ENCODE measurements at places on chromosomes 5 and 9.

DNA sequence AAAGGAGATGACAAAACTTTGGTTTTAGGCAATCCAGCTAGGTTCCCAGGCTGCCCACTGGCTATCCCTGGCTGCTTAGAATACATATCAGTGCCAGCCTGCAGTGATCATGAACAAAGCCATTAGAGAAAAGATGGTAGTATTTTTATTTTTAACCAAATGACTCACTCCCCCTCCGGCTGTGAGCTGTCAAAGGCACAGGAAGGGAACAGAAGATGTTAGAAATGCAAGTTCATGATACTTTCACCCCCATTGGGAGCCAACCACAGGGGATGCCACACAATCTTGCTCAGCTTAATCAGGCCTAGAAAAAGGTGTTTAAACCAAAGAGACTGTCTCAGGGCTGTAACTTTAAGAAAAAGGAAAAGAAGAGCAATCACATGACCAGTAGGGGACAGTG is 70.3 kb upstream of the ASTN2 start:
- DNase-seq = no peak

- DNase-seq = no peak
These were observed 36.5 kb upstream of the GLDC start for GRCh38 chr9:6681957-6682501.

- DNase-seq = no peak
These were observed 179.7 kb upstream of the DAB2 start for GRCh38 chr5:39604491-39604890.

DNA sequence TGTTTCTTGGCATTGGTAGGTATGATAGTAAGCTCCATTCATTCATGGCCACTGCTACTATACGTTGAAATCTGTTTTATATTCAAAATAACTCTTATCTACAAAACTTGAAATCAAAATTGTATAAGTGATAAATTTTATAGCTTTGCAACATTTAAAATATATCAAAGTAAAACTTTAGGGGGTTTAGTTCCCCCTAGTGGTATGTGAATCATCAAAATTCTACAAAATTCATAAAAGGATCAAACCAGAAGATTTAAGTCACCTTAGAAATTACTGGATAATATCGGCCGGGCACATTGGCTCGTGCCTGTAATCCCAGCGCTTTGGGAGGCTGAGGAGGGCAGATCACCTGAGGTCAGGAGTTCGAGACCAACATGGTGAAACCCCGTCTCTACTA is 243.0 kb upstream of the CDH18 start:
- no peak for DNase-seq

- no peak for DNase-seq
These were observed 233.0 kb downstream of the SGCD start for GRCh38 chr5:156560002-156560401.

DNA sequence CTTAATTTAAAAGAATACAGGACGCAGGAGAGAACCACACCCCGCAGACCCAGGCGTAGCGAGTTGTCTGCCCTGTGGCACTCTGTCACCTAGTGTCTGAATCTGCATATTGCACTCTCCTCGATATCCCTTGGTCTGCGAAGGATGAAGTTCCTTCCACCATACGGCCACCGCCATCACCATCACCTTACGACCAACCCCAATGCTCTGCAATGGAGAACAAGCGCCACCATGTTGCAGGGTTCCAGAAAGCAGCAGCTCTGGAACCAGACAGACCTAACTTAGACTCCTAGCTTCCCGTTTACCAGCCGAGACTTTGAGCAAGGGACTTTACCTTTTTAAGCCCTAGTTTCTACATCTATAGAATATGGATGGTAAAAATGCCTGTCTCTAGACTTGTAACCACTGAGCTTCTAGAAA is 77.4 kb upstream of the DMRT1 start:
- DNase-seq = no peak

GRCh38 chr9:114212826-114213225 is 57.5 kb downstream of the COL27A1 start:
- DNase-seq = no peak

- DNase-seq = no peak
These were observed 100.4 kb upstream of the PAM start for GRCh38 chr5:102654559-102655349.

DNA sequence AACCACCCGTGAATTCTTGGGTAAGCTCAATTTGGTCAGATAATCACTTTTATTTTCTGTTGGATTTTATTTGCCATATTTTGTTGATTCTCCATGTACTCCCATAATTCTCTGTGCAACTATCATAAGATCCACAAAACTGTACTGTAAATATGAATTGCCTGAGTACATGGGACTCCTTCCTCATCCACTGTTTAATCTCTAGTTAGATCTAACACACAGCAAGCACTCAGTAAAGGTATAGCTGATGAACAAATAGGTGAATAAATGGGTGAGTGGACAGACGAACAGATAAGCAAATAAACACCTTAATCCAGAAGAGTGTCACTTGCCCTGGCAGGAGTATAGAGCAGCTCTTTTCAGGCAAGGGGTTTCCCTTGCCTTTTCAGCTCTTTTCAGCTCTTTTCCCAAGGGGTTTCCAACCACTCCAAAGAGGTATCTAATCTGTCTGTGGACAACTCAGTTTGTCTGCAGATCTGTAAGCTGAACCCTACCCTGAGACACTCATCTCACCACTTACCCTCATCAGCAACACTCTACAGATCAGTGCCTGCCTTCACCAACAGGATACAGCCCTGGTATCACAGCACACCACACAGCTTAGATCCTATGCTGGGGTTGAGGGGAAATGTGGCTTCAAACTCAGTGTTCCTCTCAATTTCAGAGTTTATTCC is 51.2 kb downstream of the SIL1 start:
- DNase-seq = no peak

- DNase-seq = no peak
These were observed 297.9 kb downstream of the TLE1 start for GRCh38 chr9:81391457-81391825.

GRCh38 chr5:6551955-6552313 is 80.9 kb downstream of the NSUN2 start:
- DNase-seq = no peak

DNA sequence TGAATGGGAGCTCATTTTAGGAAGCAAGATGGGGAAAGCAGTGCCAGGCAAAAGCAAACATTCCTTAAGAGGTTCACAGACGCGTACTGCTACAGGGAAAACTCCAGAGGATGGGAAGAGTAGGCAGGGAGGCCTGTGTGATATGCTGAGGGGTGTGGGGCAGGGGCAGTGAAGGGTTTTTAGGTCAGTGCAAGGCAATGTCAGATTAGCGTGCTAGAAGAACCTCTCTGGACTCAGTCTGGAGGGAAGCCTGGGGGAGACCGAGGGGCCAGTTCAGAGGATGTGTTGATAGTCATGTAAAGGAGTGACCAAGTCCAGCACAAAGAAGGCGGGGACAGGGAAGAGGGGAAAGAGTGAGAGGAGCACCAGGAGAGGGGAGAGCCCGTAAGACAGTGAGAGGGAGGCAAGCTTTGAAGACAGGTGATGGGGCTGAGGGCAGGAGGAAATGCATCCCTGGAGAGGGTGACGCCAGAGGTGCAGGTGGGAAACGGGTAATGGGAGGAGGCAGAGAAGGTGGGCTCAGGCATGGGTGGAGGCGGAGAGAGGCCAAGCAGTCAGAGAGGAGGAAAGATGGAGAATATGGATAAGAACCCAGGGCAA is 134.5 kb downstream of the MTX3 start:
- no peak for DNase-seq

- no peak for DNase-seq
These were observed 9.7 kb downstream of the MPDZ start for GRCh38 chr9:13269589-13270452.

- DNase-seq = no peak
These were observed 23.9 kb downstream of the SPARC start for GRCh38 chr5:151662805-151663204.

DNA sequence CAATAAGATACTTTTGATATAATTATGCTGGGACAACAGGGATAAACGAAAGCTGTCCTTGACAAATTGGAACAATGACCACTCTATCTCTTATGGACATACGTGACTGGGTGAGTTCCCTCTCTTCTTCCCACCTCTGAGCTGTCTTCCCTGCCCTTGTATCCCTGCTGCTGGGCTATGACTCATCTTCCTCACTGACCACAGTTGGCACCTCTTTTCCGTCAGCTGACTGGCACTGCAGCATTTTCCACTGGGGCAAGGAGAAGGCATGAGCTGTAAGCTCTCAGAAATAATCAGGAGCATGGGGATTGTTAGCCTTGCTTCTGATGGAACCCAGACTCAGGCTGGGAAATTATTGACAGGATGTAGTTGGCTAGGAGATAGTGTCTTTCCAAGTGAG is 48.7 kb downstream of the PCSK1 start:
- DNase-seq = no peak

- DNase-seq = no peak
These were observed 541.7 kb downstream of the MTRR start for GRCh38 chr5:8410618-8411017.

GRCh38 chr9:117919538-117919937 is 215.3 kb downstream of the TLR4 start:
- DNase-seq = no peak

DNA sequence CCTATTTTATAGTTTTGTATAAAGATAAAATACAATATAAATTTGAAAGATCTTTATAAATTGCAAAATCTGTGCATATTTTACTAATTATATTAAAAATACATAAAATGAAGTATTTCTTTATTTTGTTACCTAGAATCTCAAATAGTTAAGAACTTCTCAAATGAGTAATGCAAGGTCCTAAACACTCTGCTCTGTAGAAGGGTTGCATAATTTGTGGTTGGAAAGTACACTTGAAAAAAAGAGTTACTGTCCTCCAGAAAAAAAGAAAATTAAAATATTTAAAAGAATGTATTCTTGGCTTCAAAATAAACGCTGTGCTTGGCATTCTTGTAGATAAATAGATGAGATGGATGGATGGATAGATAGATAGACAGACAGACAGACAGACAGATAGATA is 428.8 kb upstream of the CDH6 start:
- no peak for DNase-seq
